ELF-1 (cell line): ENCODE measurements at places on chromosomes 6 and 20.

DNA sequence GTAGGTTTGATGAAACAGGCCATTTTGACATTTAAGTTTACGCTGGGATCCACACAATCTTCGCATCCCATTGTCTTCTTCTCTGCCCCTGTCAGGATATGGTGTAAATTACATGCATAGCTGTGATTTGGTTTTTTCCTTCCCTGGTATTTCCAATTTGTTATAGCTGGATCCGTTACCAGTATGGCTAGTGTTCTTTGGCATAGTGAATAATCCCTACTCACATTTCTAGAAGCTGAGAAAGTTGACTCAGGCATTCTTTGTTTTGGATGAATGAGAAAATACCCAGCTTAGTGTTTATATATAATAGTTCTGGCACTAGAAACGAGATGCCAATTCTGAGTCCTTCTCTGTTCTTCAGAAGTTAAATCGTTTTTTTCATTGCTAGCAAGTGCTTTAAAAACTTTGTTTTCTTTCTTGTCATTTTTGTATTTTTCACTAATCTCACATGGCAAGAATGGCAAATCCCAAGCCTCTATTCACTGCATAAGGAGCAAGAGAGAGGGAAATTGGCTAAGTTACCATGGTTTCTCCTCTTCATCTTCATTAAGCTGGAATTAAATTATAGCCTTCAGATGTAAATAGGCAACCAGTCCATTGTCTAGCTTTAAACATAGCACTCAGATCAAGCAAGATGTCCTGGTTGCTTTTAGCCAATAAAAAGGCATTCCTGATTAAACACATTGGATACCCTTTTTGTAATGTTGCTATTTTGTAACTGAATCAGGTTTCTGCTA is 91.9 kb upstream of the LAMP5 start:
- DNase-seq = no peak

- peak; percentile 87 for DNase-seq
Observed at GRCh38 chr6:163260111-163260895, 154.2 kb upstream of the QKI start.

DNA sequence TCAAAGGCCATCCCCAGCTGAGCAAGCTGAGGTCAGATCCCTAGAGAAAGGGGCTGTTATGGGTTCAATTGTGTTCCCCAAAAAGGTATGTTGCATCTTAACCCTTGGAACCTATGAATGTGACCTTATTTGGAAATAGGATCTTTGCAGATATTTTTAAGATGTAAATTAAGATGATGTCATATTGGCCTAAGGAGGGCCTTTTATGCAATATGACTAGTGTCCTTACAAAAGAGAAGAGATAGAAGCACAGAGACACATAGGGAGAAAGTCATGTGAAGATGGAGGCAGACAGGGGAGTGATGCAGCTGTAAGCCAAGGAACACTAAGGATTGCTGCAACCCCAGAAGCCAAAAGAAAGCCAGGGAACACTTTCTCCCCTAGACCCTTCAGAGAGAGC is 144.3 kb upstream of the TAB2 start:
- no peak for DNase-seq

DNA sequence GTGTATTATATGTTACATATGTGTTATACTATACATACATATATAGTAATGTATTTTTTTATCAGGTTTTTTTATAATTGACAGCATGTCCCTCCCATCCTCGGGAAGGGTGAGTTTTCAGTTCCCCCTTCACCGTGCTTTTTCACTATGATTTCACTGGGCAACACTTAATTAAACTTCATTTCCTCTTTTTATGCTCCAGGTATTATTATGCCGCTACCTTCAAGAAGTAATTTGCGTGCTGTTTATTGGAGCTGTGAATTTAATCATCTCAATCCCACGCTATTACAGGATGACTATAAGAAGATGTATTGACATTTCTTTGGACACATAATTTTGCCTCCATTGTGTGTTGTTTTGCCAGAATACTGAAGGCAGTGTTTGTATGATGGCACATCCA is 228.6 kb downstream of the SAMD5 start:
- no peak for DNase-seq

GRCh38 chr6:55916188-55916587 is 40.8 kb upstream of the BMP5 start:
- DNase-seq = no peak

- no peak for DNase-seq
Observed at GRCh38 chr20:48538856-48539255, 288.9 kb downstream of the PREX1 start.

GRCh38 chr6:26350858-26351543 is 14.0 kb upstream of the BTN3A2 start:
- DNase-seq = no peak

DNA sequence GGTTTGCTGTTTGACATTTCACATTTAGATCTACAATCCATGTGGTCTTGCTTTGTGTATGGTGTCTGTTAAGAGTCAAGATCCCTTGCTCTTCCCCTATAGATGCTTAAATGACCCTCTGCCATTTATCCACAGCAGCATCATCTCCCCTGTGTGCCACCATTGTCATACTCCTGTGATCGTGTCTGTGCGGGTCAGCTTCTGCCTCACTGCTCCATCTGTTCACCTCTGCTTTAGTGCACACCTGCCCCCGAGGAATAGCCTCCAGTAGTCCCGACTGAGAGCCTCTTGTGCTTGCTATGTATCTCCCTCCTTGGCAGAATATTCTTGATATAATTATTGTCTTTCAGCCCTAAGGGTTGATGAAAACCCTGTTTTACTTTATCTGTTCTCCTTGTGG is 551.2 kb downstream of the CDH26 start:
- DNase-seq = no peak

DNA sequence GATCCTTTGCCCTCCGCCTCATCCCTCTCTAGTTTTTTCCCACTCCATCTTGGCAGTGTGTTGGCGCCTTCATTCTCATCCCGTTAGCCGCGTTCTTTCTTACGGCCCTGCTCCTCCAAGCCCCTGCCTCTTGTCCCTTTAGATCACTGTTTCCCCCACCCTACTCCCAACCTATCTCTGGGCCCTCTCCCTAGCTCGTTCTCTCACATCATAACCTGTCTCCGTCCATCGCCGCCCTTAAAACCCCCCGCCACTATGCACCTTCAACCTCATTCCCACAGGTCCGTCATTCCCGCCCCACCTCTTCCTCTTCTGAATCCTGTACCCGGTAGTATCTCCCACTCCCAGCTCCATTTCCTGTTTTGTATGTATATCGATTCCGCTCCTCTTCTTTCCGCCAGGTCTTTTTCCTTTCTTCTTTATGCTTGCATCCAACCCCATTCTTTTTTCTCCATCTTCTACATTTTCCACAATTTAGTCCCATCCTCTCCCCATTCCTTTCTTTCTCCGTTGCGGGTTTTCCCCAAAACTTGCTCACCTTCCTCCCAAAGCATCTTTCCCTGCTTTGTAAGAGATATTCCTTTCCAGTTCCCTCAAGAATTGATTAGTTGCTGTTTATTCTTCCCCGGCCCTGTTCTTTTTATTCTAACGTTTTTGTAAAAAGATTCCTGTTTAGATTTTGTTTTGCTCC is 671 bp downstream of the EFHC1 start:
- no peak for DNase-seq

- no peak for DNase-seq
Observed at GRCh38 chr20:18567739-18568091, 483 bp downstream of the SMIM26 start.

DNA sequence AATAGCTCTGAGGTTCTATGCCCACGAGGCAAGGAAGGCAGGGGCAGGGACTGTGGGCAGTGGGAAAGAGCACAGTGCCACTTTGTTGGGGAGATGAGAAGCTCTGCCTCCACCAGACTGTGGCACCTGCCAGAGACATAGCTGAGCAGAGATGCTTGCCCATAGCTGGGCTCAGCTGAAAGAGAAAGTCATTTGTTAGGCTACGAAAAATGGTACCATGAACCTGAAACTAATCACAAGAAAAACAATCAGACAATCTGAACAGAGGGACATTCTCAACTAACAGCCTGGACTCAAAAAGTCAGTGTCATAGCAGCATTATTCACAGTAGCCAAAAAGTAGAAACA is 32.9 kb upstream of the TCP11 start:
- DNase-seq = no peak

DNA sequence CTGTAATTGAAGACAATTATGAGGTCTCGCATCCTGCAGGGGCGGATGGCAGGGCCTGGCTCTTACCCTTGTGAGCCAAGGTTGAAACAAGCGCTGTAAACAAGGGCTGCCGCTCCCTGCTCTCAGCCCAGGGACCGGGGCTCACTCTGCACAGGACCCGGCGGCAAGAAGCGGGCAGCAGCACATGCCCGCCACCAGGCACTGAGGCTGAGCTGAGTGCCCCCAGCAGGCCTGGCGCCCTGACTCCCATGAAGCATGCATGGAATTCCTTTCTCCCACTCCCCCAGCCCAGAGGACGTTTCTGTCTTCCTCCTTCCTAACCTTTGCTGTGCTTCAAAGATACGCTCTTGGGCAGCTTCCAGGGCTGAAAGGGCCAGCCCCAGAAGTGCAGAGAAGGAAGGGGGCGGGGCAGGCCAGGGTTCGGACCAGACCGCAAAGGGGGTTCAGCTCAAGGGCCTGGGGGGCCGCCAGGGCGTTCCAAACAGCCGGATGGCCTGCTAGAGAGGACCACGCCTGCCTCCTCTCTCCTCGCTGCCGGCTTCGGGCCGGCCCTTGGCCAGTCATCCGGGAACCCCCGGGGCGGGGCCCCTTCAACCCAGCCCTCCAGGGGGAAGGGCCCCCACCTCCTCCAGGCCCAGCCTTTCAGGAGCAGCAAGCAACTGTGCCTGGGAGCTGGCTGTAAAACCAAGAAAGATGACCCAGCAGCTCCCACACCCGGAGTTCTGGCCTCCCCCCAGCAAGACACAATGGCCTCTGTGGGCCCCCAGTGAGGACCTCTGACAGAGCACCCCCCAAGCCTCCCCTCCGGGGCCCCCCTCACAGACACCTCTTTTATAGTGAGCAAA is 109.9 kb downstream of the NOL4L start:
- DNase-seq = peak; percentile 82

DNA sequence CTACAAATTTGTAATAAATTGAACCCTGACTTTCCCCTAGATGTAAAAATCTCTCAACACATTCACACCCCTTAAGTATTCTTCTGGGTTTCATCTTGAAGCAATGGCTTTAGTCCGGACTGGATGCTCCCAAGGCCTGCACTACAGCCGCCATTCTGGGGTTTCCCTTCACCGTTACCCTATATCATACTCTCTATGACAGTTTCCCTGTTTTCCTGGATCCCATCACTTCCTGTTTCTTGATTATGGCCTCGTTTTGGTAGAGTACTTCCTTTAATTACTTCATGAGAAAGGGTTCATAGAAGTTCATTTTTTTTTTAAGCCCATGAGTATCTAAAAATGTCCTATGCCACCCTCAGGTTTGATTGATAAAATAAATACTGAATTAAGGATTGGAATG is 11.7 kb downstream of the FIG4 start:
- no peak for DNase-seq

DNA sequence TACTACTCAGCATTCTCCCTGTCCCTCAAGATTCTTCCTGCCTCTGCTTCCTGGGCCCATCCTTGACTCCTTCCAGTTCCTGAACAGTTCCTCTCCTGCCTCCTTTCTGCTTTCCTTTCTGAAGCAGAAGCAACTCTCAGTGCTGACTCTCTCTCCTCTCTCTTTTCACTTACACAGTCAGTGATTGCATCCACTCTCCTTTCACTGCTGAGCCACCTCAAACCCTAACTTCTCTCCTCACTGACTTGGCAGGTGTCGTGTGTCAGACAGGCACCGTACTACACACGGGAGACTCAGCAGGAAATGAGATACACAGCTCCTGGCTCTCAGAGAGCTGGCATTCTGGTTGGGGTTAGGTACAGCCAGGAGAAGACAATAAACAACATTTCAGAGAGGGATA is 5.6 kb downstream of the ABHD16A start:
- DNase-seq = no peak
